Mesothelial cell of epicardium (in vitro differentiated cells): ENCODE measurements at places on chromosomes 16 and 17. TPM values are rescaled to one million over a fixed set of nuclear protein-coding genes. Genes with fewer than 3 reads are reported as not detected.

The SEC14L5 gene
- 0.09 to 0.13 TPM in 2 of 3 replicates, not detected in the other for total RNA-seq

The ACBD4 gene
- total RNA-seq, result 17.0 to 17.4 TPM (median 17.4 TPM) in 3 replicates

The ZSCAN10 gene
- 0.09 to 0.42 TPM in 2 of 3 replicates, not detected in the other for total RNA-seq

The HOXB5 gene
- total RNA-seq, result 28.6 to 32.4 TPM (median 31.1 TPM) in 3 replicates

The CX3CL1 gene
- 2.3 to 3.1 TPM (median 2.5 TPM) in 3 replicates for total RNA-seq

The TMC5 gene
- total RNA-seq, result 1.4 to 2.2 TPM (median 1.6 TPM) in 3 replicates

The SGSH gene
- 49.6 to 57.0 TPM (median 53.7 TPM) in 3 replicates for total RNA-seq

The SLC38A8 gene
- total RNA-seq, result not detected in 3 replicates

The RCVRN gene
- total RNA-seq, result 1.2 to 1.8 TPM (median 1.3 TPM) in 3 replicates

The SLC22A31 gene
- total RNA-seq, result 1.1 to 1.7 TPM (median 1.1 TPM) in 3 replicates

The CANT1 gene
- total RNA-seq, result 64.2 to 79.3 TPM (median 68.2 TPM) in 3 replicates

The RNF222 gene
- not detected in 3 replicates for total RNA-seq

The PPM1D gene
- 26.4 to 28.9 TPM (median 26.7 TPM) in 3 replicates for total RNA-seq

The TEX14 gene
- 0.20 to 0.43 TPM (median 0.34 TPM) in 3 replicates for total RNA-seq

The CES5A gene
- not detected in 3 replicates for total RNA-seq

DNA sequence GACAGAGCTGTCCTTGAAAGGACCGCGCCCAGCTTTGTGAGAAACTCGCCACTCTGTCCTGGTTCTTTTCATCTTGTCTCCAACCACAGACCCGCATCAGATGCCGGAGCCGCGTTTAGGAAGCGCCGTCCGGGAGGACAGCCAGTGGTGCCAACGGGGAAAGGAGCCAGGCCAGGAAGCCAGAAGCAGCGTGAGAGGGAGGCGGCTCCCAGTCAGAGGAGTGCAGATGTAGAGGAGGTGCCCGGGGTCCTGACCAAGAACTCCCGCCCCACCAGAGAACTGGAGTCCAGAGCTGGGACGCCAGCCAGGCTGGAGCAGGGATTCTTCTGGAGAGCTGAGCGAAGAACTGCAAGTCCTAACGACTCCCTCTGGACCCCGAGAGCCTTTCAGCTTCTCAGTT is 49.3 kb upstream of the TNRC6C start:
- peaks cover 1% of the 10 kb centered on the region for H3K4me1 ChIP-seq
- H3K4me3 ChIP-seq, result no peak overlapping the region
- DNase-seq, result no peak
- no peak overlapping the region for H3K27ac ChIP-seq

DNA sequence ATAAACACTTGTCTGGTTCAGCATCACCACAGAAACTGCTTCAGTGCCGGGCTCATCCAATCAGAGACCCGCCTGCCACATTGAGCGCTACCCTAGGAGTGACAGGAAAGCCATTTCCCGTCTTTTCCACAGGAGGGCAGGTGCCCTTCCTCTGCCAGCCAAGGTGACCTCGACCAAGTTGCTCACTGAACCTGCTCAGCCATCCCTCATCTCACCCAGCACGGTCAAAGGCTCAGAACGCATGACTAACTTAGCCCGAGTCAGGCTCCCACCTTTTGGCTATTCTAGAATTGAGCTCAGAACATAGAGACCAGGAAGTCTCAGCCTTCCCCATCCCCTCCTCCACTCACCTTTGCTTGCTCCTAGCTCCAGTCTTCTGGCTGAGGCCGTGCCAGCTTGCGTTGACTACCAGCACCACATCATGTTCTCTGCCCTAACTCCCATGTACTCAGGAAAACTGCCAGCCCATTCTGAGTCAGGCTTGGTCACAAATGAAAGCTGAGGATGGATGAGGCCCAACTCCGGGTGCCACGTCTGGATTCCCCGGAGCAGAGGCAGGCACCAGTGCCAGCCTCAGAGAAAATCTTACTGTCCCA is 15.6 kb downstream of the MRPS23 start:
- no peak overlapping the region for H3K4me3 ChIP-seq
- peaks cover 6% of the 10 kb centered on the region for H3K27me3 ChIP-seq
- H3K4me1 ChIP-seq, result no peaks in the 10 kb centered on the region
- no peak for DNase-seq

GRCh38 chr17:71762526-71762925 is 358.3 kb upstream of the SOX9 start:
- peaks cover 14% of the 10 kb centered on the region for H3K4me1 ChIP-seq
- no peak for DNase-seq
- no peak overlapping the region for H3K27ac ChIP-seq
- H3K27me3 ChIP-seq, result no peaks in the 10 kb centered on the region
- H3K36me3 ChIP-seq, result no peaks in the 10 kb centered on the region

DNA sequence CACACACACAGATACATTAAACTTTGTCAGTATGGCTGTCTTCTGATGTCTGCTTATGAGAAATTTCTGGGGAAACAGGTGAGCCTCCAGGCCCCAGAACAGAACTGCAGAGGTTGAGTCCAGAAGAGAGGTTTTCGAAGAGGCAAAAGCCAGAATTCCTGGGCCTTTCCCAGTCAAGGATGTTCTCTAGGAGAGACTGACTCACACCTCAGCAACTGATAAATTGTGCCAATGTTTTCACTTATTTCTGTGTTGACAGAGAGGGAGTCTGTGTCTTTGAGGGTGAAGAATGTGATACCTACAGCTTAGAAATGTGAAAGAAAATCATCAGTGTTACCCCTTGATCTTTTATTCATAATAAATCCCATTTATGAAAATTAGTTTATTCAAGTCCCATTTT is 30.3 kb downstream of the LDHD start:
- peaks cover 39% of the 10 kb centered on the region for H3K4me1 ChIP-seq
- H3K4me3 ChIP-seq, result no peak overlapping the region
- DNase-seq, result no peak
- H3K36me3 ChIP-seq, result peaks cover 2% of the 10 kb centered on the region

DNA sequence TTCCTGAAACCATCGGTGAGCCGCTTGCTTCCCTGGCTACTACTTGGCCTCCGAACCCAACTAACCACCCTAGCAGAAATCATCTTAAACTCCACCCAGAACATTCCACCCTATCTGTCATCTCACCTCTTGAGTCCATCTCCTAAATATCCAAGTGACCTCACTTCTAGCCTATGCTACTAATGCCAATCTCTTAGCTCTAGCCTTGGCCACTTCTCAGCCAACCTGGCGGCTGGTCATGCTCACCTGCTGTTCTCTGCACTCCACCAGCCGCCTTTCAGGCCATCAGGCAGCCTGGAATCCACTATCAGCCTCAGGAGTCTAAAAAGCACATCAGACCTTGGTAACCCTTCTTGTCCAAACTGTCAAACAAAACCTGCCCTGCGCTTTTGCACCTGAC is 11.9 kb upstream of the CYTH1 start:
- no peaks in the 10 kb centered on the region for H3K27me3 ChIP-seq
- no peak for DNase-seq
- H3K36me3 ChIP-seq, result peaks cover 27% of the 10 kb centered on the region

- H3K4me1 ChIP-seq, result peaks cover 25% of the 10 kb centered on the region
- H3K36me3 ChIP-seq, result no peaks in the 10 kb centered on the region
- H3K27ac ChIP-seq, result no peak overlapping the region
- no peak for DNase-seq
Observed at GRCh38 chr17:74635418-74635817, 11.9 kb upstream of the CD300E start.

GRCh38 chr16:80924372-80924978 is 82.2 kb downstream of the CMC2 start:
- H3K4me3 ChIP-seq, result no peak overlapping the region
- no peak for DNase-seq
- H3K27ac ChIP-seq, result no peak overlapping the region
- peaks cover 2% of the 10 kb centered on the region for H3K4me1 ChIP-seq
- peaks cover 18% of the 10 kb centered on the region for H3K27me3 ChIP-seq
- H3K36me3 ChIP-seq, result no peaks in the 10 kb centered on the region

DNA sequence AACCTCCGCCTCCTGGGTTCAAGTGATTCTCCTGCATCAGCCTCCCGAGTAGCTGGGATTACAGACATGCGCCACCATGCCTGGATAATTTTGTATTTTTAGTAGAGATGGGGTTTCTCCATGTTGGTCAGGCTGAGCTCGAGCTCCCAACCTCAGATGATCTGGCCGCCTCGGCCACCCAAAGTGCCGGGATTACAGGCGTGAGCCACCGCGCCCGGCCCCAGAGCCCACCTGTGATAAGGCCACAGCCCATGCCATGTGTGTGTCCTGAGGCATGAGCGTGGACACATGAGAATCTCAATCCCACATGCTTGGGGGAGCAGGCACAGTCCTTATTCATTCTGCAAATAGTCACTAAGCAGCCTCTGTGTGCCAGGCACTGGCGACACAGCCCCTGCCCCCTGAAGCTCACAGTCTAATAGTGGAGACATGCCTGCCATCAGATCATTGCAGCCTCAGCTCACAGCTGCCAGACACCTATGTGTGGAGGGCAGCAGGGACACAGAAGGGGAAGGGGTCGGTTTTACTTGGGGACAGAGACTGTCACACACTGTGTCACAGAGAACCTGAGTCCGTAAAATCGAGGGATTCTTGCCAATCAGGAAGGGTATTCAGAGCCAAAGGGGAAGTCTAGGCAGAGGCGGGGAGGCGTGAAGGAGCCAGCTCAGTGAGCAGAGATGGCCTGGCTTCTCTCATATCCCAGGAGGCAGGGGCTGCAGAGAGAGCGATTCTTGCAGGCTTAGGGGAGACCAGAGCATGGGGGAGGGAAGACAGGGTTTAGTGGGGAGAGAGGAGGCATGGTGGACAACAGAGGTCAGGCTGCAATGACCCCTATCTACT is 9.4 kb upstream of the ABCC3 start:
- no peak overlapping the region for H3K4me3 ChIP-seq
- H3K36me3 ChIP-seq, result no peaks in the 10 kb centered on the region
- DNase-seq, result no peak
- H3K27me3 ChIP-seq, result peaks cover 5% of the 10 kb centered on the region
- no peak overlapping the region for H3K27ac ChIP-seq
- H3K4me1 ChIP-seq, result peaks cover 37% of the 10 kb centered on the region

DNA sequence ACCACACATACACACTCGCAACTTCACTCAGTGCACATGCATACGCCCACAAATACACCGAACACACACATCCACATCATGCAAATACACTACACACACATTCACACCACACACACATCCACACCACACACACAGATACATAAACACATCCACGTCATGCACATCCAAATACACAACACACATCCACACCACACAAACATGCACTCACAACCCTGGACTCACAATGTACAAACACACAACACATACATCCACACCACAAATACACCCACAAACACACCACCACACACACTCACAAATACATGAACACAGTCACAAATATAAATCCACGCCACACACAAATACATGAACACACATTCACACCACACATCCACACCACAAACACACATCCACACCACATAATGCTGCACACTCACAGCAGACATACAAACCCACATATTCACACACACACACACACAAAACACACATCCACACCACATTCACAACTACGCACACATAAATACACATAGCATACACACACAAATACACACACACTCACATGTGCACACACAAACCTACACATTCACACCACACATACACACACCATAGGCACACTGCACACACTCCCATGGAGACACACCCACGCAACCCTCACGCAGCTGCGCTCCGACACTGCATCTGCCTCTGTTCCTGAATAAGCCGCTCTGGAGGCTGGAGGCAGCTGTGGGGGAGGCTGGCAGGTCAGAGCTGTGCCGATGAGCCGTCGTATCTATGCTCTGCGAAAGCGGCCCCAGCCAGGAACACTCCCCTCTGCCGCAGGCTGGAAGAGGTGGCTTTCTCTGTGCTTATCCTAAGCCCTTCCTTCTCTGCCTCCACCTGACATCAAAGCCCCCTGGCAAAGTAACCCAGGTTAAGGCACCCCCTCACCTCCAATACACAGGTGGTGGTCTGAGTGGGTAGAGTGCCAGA is 141.8 kb downstream of the GRIN2A start:
- no peaks in the 10 kb centered on the region for H3K36me3 ChIP-seq
- H3K27me3 ChIP-seq, result peaks cover 18% of the 10 kb centered on the region
- no peak for DNase-seq
- H3K4me3 ChIP-seq, result no peak overlapping the region

GRCh38 chr17:50206604-50207293 is 5.3 kb upstream of the COL1A1 start:
- no peak for DNase-seq
- H3K27ac ChIP-seq, result peak overlapping the region; percentile 99
- H3K4me1 ChIP-seq, result peaks cover 92% of the 10 kb centered on the region

GRCh38 chr17:71585540-71585939 is 535.3 kb upstream of the SOX9 start:
- no peak overlapping the region for H3K27ac ChIP-seq
- no peak for DNase-seq
- H3K27me3 ChIP-seq, result no peaks in the 10 kb centered on the region

GRCh38 chr17:3968886-3969524 is 4.8 kb upstream of the ATP2A3 start:
- DNase-seq, result no peak
- H3K36me3 ChIP-seq, result no peaks in the 10 kb centered on the region
- H3K4me3 ChIP-seq, result no peak overlapping the region
- H3K27me3 ChIP-seq, result peaks cover 57% of the 10 kb centered on the region

- H3K4me3 ChIP-seq, result no peak overlapping the region
- no peak overlapping the region for H3K27ac ChIP-seq
- H3K36me3 ChIP-seq, result no peaks in the 10 kb centered on the region
- H3K4me1 ChIP-seq, result peaks cover 21% of the 10 kb centered on the region
- peaks cover 15% of the 10 kb centered on the region for H3K27me3 ChIP-seq
- DNase-seq, result no peak
Observed at GRCh38 chr17:48139944-48140343, 32.4 kb downstream of the SNX11 start.

DNA sequence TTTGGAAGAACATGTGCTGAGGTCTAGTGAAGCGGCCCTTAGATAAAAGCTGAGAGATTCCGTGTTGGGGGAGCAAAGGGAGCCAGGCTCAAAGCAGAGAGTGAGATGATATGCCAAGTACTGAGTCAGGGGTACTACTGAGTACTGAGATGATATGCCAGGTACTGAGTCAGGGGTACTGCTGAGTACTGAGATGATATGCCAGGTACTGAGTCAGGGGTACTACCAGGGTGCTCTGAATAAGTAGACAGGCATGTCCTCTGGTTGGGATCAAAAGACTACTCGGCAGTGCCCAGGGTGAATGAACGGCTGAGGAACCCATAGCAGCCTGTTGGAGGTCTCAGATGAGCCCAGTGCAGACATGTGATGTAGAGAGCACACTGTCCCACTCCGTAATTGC is 239.0 kb downstream of the SOX9 start:
- no peaks in the 10 kb centered on the region for H3K27me3 ChIP-seq
- DNase-seq, result no peak
- peaks cover 21% of the 10 kb centered on the region for H3K4me1 ChIP-seq
- no peak overlapping the region for H3K4me3 ChIP-seq
- H3K36me3 ChIP-seq, result peaks cover 2% of the 10 kb centered on the region
- H3K27ac ChIP-seq, result no peak overlapping the region

- no peaks in the 10 kb centered on the region for H3K36me3 ChIP-seq
- H3K27ac ChIP-seq, result no peak overlapping the region
- peaks cover 10% of the 10 kb centered on the region for H3K27me3 ChIP-seq
- H3K4me1 ChIP-seq, result no peaks in the 10 kb centered on the region
Observed at GRCh38 chr17:41190328-41190727, 641 bp downstream of the KRTAP9-1 start.

- H3K27me3 ChIP-seq, result peaks cover under 1% of the 10 kb centered on the region
- H3K36me3 ChIP-seq, result no peaks in the 10 kb centered on the region
- H3K4me3 ChIP-seq, result no peak overlapping the region
- DNase-seq, result no peak
Observed at GRCh38 chr16:68743664-68744063, 6.6 kb downstream of the CDH1 start.

GRCh38 chr17:43550754-43551153 is 4.6 kb upstream of the ETV4 start:
- H3K27me3 ChIP-seq, result peaks cover 56% of the 10 kb centered on the region
- H3K36me3 ChIP-seq, result no peaks in the 10 kb centered on the region
- no peak overlapping the region for H3K4me3 ChIP-seq
- no peak overlapping the region for H3K27ac ChIP-seq

GRCh38 chr17:48219617-48220016 is 112.1 kb downstream of the SNX11 start:
- H3K27me3 ChIP-seq, result no peaks in the 10 kb centered on the region
- H3K36me3 ChIP-seq, result no peaks in the 10 kb centered on the region
